Daoy (cell line): ENCODE measurements at places on chromosomes 6 and 20. TPM values are rescaled to one million over a fixed set of nuclear protein-coding genes. Genes with fewer than 3 reads are reported as not detected.

GRCh38 chr6:25167961-25168360 lies 111.2 kb upstream of the CARMIL1 start:
- DNase-seq, result no peak

DNA sequence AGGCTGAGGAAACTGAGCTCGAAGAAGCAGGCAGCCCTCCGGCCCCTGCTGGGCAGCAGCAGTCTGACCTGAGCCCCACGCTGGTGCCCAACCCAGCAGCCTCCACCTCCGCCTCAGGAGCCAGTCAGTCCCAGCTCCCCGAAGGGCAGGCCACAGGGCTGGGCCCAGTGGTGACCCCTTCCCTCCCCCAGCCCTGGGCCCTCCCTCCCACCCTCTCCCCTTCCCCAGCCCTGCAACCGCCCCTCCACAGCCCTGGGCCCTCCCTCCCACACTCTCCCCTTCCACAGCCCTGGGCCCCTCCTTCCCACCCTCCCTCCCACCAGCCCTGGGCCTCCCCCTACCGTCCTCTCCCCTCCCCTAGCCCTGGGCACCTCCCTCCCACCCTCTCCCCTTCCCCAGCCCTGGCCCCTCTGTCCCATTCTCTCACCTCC lies 115.0 kb downstream of the TAF4 start:
- no peak for DNase-seq

- peak; percentile 28 for DNase-seq
Measured at GRCh38 chr6:129440691-129441090, 269.3 kb downstream of the ARHGAP18 start.

GRCh38 chr6:88989215-88989614 lies 25.8 kb upstream of the RNGTT start:
- DNase-seq, result no peak

DNA sequence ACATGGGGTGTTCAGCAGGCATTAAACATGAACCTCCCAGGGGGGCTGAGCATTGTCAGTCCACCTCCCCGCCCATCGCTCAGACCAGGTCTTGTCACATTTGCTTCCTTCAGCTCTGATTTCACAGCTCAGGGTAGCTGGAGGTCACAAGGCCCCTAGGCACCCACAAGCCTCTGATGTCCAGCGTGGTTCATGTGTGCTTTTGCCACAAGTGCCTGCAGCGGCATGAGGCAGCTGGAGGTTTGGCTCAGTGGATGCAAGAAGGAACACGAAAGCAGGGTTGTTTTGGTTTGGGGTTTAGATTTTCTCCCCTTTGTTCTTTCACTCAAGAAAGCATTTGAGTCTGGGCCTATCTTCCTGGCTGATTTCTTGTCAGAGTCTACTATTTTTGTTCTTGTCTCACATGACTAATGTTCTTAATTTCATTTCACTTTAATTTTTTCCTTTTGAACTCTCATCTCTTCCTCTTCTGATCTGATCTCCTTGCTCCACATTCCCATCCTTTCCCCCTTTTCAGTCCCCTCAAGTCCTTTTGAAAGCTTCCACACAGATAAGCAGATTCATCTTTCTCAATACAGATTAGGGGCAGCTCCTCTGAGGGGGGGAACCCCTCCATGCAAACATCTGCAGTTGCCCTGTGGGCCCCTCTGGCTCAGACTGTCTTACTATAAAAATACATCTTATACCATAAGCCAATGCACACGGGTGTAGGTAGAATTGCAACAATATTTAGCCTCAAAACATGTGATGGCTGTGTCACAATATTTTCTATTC lies 68.1 kb upstream of the CEP85L start:
- DNase-seq, result no peak

- no peak for DNase-seq
Measured at GRCh38 chr6:13331516-13332348, 3.4 kb upstream of the TBC1D7 start.

- DNase-seq, result no peak
Measured at GRCh38 chr6:35258858-35259193, 709 bp upstream of the ZNF76 start.

- DNase-seq, result no peak
Measured at GRCh38 chr6:156984178-156984738, 207.1 kb downstream of the ARID1B start.

DNA sequence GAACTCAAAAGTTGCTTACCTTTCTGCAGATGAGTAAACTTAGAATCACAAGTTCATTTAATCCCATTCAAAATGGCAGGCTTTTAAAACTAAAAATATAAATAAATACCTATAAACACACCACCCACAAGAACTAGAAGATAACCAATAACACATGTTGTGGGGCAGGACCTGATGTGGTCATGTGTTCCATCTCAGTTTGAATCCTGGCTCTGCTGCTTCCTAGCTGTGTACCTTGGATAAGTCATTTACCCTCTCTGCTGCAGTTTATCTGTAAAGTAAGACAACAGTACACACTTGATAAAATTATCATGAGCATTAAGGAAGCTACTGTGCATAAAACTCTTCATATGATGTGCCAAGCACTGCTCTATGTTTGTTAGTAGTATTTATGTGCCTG lies 22.0 kb downstream of the TRIM27 start:
- DNase-seq, result no peak

DNA sequence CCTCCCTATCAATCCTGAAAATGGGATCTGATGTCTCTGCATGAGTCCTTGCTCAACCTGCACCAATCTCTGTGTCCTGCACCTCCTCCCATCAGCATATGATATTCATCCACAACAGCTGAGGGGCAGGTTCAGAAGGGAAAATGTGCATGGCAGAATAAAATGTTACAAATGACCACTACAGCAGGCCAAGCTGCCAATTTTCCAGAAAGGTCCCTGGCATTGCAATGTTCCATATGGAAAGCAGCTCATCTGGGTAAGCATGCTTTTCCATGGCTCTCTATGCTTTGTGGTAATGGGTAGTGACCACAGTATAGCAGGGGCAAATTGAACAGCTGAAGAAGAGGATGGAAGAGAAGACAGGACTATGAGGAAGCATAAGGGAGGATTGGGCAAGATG lies 841.2 kb upstream of the FLRT3 start:
- DNase-seq, result no peak

- DNase-seq, result no peak
Measured at GRCh38 chr6:47091886-47092668, 49.9 kb upstream of the ADGRF1 start.

- DNase-seq, result no peak
Measured at GRCh38 chr6:167797011-167797471, 29.7 kb upstream of the AFDN start.

DNA sequence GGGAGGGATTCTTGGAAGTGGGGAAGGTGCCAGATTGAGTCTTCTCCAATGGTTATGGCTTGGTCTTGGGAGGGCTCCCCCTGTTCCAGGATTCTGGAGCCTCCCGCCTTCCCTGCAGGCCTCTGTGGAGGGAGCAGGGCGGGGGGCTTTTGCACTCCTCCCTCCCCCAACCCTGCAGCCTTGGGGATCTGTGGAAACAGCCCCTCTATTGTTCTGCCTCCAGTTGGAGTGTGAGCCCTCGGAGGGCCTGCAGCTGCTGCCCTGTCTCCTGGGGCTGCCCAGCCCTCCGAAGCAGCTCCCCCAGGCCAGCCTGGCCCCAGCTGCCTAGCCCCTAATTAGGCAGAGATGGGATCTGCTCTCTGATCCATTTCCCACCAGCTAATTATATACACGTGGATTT lies 14.7 kb downstream of the FAM110A start:
- no peak for DNase-seq

The GRM4 gene
- total RNA-seq, result 0.06 TPM in 1 of 2 replicates, not detected in the other

The SLC16A10 gene
- 1.2 and 7.6 TPM in 2 replicates for total RNA-seq

The OR2J3 gene
- not detected in 2 replicates for total RNA-seq

The LY6G6C gene
- total RNA-seq, result not detected in 2 replicates

The SNPH gene
- 1.6 and 3.0 TPM in 2 replicates for total RNA-seq

The HSD17B8 gene
- total RNA-seq, result 3.3 and 8.2 TPM in 2 replicates
